Hematopoietic multipotent progenitor cell treated with erythropoietin and hydrocortisone succinate and interleukin-3 and kit ligand, for 4 days (in vitro differentiated cells): ENCODE measurements at places on chromosomes 3 and 15.

- peak; percentile 34 for DNase-seq
Observed at GRCh38 chr3:53513556-53514190, 19.3 kb downstream of the CACNA1D start.

GRCh38 chr3:149895339-149895738 lies 75.4 kb downstream of the PFN2 start:
- DNase-seq = no peak

- DNase-seq = no peak
Observed at GRCh38 chr3:149792452-149793270, at the start of gene ANKUB1. ANKUB1 (minus strand) TSS chr3:149792554; CDS start chr3:149792366, 188 bp downstream.

GRCh38 chr3:17154941-17155340 lies 270.2 kb downstream of the PLCL2 start:
- DNase-seq = no peak

DNA sequence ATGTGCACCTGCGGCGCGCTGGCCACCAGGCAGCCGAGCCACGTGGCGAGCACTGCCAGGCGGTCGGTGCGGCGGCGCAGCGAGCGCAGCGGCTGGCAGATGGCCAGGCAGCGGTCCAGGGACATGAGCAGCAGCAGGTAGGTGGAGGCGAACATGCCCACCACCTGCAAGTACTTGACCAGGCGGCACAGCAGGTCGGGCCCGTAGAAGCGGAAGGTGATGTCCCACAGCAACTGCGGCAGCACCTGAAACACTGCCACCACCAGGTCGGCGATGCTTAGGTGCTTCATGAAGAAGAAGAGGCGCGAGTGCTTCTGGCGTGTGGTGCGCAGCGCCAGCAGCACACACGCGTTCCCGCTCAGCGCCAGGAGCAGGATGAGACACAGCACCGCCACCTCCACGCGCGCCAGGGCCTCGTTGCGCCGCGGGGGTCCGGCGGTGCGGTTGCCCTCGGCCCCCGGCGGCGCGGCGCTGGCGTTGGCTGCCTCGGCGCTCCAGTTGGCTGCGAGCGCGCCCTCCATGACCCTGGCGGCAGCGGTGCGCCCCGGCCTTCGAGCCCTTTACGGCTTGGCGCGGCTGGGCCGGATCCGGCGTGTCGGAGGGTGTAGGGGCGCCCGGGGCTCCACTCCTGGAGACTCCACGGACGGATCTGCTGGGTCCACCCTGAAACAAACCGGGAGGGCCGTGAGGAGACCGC lies 1.6 kb downstream of the OXTR start:
- DNase-seq = peak; percentile 49

- DNase-seq = no peak
Observed at GRCh38 chr3:66488492-66488891, 12.3 kb downstream of the LRIG1 start.

DNA sequence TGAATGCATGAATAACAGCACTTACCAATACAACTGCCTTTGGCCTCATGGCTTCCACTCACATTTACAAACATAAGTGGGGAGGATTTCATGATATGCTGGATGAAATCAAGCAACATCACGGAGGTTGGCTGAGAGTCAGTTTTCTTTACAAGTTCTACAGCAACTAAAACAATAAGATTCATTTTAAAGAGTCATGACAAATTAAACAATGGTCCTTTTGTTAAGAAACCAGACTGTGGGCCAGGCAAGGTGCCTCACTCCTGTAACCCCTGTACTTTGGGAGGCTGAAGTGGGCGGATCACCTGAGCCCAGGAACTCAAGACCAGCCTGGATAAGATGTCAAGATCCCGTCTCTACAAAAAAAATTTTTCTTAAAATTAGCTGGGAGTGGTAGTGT lies 12.4 kb downstream of the ATR start:
- no peak for DNase-seq

GRCh38 chr15:68034081-68034480 lies 20.0 kb upstream of the PIAS1 start:
- DNase-seq = no peak

DNA sequence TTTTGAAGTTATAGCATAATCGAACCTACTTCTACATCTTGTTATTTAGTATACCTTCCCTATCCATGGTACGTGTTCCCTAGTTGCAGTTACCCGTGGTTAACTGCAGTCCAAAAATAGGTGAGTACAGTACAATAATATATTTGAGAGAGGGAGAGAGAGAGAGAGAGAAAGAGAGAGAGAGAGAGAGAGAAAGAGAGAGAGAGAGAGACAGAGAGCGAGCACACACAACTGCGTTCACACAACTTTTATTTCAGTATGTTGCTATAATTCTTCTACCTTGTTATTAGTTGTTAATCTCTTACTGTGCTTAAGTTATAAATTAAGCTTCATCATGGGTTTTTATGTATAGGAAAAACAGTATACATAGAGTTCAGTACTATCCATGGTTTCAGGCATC lies 928.1 kb downstream of the TUSC7 start:
- no peak for DNase-seq

- DNase-seq = no peak
Observed at GRCh38 chr3:8756671-8757070, 12.7 kb downstream of the OXTR start.

- peak; percentile 98 for DNase-seq
Observed at GRCh38 chr3:72523429-72524151, 324.7 kb downstream of the SHQ1 start.

DNA sequence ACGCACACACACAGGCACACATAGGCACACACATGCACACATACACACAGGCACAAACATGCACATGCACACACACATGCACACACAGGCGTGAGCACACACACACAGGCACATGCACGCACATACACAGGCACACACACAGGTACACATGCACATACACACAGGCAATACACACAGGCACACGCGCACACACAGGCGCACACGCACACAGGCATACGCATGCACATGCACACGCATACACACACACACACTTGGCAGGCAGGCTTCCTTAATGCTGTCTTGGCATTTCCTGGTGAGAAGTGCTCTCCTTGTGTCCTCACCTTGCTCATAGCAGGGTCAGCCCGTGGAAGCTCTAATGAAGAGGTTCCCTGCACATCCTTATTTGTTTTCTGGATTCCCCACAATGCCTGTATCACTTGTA lies 8.4 kb upstream of the SLCO2A1 start:
- DNase-seq = no peak

DNA sequence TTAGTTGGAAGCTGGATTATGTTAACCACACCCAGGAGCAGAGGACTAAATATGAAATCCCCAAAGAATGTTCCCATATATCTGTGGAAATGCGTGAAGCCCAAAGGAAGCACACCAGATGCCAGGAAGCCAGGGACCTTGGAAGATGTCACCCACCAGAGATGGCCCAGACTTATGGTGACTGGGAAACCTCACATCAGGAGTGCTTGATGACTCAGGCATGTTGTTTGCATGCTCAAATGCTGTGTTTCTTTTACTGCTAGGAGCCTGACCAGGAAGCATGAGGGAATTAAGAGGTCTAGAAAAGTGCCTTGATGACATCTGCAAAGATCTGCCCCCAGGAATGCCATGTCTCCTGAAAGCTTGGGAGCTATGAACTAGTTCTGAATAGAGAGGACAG lies 109.0 kb upstream of the SLC2A2 start:
- DNase-seq = no peak

DNA sequence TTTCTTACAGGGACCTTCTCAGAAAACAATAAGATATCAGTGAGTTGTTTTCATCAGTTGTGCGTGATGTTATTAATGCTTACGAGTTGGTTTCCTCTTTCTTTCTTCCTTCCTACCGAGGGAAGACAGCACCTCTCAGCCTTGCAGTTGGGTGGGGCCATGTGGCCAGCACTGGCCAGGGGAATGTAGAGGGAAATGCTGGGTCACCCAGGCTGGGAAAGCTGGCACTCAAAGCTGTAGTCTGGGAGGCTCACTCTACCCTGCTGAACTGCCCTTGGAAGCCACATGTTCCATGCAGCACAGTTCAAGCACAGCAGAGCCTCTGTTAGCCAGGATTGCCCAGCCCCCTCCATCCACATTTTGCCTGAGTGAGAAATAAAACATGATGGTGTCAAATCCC lies 10.1 kb upstream of the CHCHD6 start:
- no peak for DNase-seq

DNA sequence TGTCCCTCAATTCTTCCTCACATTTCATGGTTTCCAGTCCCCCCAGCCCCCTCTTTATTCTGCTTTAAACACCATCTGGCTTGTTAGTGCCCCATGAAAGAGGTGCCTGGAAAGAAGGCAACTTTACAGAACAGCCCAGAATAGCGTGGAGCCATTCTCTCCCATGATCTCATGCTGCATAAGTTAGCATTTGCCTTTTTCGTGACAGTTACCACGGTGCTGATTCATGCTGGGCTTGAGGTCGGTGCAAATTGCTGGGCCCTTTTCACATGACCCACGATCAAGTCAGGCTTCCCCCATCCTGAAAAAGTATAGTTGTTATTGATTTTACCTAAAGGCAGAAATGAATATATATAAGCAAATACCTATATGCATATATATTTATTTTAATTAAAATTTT lies 29.6 kb downstream of the SQOR start:
- peak; percentile 40 for DNase-seq

DNA sequence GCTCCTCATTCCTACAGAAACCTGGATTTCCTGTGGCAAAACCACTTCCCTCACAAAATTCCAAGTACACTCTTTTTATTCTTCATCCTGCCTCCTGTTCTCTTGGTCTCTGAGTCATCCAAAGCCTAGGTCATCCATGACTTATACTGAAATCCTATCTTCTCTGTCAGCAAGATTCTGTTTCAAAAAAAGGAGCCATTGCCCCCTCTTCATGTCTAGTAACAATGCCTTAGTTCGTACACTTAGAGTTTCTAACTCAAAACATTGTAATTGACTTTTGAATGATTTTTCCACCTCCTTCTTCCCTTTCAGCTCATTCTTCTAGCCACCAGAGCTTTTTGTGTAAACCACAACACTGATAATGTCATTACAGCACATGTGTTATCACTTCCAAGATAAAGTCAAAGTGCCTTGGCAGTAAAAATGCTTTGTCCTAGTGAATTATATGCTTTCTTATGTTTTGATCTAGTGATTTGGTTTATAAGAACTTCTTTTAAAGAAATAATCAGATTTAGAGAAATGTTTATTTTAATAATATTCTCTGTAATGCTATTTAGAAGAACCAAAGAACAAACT lies 256.5 kb upstream of the NECTIN3 start:
- no peak for DNase-seq

DNA sequence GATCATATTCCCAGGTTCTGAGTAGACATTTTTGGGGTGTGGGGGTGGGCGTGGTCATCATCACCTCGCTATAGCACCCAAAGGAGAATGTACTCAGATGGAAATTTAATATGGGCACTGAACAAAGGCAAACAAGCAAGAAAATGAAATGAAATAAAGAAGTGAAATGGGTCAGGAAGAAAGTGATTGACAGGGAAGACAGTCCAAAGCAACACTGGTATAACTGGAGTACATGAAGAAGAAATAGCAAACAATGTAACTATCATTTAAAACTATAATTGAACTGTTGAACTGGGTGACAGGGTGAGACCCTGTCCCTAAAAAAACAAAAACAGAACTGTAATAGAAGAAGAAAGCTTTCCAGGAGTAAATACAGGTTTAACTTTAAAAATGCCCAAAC lies 24.8 kb downstream of the RPL39L start:
- no peak for DNase-seq

DNA sequence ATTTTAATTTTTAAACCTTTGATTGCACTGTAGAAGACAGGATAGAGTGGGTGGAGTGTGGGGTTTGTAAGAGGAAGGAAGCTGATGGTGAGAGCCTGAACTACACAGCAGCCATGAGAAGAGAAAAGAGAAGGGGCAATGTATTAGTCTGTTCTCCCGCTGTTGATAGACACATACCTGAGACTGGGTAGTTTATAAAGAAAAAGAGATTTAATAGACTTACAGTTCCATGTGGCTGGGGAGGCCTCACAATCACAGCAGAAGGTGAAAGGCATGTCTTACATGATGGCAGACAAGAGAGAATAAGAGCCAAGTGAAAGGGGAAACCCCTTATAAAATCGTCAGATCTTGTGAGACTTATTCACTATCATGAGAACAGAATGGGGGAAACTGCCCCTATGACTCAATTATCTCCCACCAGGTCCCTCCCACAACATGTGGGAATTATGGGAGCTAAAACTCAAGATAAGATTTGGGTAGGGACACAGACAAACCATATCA lies 37.3 kb downstream of the STARD5 start:
- DNase-seq = peak; percentile 54

- DNase-seq = no peak
Observed at GRCh38 chr3:152089528-152089927, 179.2 kb upstream of the MBNL1 start.
